Osteoblast (primary cell): ENCODE measurements at places on chromosomes 1 and 21.

- peak; percentile 4 for DNase-seq
Measured at GRCh38 chr1:43814401-43814800, 107.1 kb downstream of the ST3GAL3 start.

- no peak for DNase-seq
Measured at GRCh38 chr21:44566403-44566802, 7.1 kb upstream of the KRTAP10-4 start.

DNA sequence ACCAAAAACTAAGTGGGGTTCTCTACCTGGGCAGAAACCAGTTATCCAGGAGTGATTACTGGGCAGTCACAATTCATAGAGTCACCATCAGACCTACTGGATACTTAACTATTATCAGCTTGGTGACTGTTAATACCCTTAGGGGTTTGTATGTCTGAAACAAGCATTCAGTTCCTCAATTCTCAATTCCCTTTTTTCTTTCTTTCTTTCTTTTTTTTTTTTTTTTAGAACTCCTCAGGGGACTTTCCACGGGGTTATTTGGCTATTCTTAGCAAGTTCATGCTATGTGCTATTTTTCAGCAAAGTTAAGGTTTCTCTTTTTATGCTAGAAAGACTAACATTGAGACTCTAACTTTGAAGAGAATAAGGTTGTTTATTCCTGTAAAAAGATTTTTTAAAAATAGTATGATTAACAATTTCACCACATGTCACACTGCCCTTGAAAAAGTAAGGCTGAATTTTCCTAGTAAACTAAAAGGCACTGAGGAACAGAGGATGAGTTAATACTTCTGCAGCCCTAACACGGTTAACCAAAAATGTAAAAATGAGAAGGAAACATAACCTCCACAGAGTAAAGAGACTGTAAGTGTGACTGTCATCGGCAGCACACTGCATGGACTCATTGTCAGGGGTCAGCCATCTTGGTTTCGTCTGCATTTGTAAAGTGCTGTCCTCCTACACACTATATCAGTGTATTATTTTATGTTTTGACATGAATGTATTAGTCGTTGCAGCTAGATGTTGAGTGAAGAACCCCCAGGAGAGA is 310.2 kb downstream of the NTNG1 start:
- no peak for DNase-seq

- DNase-seq, result no peak
Measured at GRCh38 chr1:49331066-49331852, 554.6 kb upstream of the BEND5 start.

GRCh38 chr1:101309334-101310311 is 72.8 kb downstream of the S1PR1 start:
- no peak for DNase-seq

DNA sequence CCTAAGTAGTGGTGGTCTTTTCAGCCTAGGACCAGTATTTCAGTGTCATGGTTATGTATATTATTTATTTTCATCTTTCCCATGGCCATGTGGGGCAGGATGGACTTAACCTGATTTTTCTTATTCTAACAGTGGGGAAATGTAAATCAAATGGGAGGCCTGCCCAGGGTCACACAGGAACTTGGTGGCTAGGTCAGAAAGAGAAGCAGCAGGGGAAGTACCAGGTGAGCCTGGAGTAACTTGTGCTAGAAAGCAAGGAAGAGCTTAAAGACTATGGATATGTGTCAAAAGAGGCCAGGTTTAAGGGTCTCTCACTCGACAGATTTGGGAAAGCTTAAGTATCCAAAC is 936 bp downstream of the ZFP69B start:
- DNase-seq, result no peak

DNA sequence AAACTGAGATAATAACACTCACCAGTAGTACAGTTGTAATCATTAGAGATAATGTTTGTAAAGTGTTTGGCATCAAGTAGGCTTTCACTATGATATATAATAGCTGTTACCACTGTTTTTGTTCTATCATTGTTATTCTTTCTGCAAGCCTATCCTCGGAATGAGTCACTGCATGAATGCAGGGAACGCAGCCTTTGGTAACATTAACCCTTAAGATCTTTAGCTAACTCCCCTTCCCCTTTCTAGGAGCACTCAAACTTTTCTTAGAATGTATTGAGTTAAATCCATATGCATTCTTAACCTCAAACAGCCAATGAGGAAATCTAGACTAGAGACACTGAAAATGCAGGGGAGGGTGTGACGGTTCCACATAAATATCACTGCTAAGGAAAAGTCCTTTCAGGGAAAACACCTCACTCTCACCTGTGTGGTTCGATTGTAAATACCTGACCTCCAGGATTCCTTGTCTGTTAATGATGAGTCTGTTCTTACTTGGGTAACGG is 467.3 kb downstream of the SETD4 start:
- no peak for DNase-seq

GRCh38 chr1:183282101-183282855 is 96.2 kb downstream of the LAMC2 start:
- no peak for DNase-seq

DNA sequence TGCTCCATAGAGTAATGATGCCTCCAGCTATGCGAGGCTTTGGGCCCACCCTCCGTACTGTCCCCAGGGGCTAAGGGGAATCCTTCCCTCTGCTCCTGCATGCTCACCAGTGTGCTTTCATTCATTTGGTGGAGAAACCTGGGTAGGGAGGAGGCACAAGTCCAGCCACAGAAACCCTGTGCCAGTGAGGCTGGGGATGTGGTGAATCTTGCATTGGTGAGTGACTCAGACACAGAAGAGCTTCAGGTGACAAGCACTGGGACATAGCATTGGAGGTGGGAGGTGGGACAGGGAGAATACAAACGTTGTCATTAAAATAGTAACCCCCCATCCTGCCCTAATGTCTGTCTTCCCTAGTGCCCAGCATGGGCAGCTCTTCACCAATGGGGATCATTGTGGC is 5.2 kb downstream of the FCGR2A start:
- no peak for DNase-seq

GRCh38 chr21:36454706-36455105 is 25.2 kb downstream of the CLDN14 start:
- DNase-seq, result no peak

DNA sequence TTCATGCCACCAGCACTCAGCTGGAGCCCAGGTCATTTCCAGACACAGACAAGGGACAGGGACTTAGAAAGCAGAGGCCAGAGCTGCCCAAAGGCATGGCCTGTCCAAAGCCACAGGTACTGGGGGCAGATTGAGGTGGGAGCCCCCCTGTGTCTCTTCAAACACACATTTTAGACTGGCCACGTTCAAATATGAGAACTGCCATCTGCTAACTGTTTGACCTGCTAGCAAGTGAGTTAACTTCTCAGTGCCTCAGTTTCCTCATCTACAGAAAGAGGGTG is 862 bp upstream of the LEFTY2 start:
- DNase-seq, result no peak

DNA sequence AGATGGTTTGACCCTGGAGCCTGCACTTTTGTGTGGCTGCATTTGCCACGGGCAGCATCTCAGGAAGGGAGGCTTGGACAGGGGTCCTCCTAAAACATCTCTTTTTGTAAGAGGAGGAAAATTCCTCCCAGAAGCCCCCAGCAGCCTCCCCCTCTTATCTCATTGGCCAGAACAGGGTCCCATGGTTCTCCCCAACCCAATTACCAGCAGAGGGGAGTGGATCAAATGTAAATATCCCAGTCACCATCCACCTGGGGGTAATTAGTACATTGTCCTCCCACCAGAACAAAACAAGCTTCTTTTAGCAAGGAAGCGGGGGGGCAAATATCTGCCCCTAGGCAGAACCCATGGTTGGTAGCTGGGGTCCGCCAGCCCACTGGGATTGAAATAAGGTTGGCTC is 44.7 kb upstream of the TENT5B start:
- no peak for DNase-seq

DNA sequence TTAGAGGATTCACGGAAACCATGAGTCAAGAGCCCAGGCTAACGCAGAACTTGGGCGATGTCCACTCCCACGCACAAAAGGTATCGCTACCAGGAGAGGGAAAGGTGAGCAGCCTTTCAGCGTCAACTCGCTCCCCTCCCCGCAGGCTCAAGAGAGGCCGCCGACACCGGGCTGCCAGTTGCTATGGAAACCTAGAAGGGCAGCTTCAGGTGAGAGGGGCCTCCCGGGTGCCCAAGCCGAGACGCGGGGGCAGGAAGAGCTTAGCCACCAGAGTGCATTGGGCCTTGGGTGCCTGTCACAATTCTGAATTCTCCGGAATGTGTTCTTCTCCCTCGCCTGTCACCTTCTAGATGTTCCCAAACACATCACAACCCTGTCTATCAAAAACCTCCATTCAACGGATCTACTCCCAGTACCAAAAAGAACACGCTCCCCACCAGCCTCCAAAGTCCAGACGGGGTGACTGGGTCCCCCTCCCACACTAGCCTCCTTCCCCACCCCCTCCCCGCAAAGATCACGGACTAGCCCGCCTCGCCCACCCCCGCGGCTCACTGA is 694 bp downstream of the MEAF6 start:
- DNase-seq, result peak; percentile 75

- DNase-seq, result no peak
Measured at GRCh38 chr1:175481126-175482070, 262.0 kb downstream of the TNR start.

GRCh38 chr1:34901919-34902318 is 27.5 kb downstream of the DLGAP3 start:
- DNase-seq, result no peak

DNA sequence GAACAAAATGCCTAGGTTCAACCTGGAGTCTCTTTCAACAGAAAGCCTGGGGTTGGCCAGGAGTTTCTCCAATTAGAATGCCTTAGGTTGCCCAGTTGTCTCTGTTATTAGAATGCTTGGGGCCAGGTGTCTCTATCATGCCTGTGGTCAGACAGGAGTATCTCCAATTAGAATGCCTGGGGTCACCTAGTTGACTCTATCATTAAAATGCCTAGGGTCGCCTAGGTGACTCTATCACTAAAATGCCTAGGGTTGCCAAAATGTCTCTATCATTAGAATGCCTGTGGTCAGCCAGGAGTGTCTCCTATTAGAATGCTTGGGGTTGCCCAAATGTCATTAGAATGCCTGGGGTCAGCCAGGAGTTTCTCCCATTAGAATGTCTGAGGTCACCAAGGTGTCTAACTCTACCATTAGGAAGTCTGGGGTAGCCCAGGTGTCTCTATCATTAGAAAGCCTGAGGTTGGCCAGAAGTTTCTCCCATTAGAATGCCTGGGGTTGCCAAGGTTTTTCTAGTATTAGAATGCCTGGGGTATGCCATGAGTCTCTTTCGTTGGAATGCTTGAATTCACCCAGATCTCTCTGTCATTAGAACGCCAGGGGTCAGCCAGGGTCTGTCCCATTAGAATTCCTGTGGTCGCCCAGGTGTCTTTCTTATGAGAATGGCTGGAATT is 57.9 kb downstream of the RNF187 start:
- no peak for DNase-seq

GRCh38 chr1:78408192-78408591 is 82.6 kb upstream of the PTGFR start:
- DNase-seq, result no peak
